Right ventricle myocardium inferior (tissue), 1 donor: ENCODE measurements at places on chromosomes 6 and 20. TPM values are rescaled to one million over a fixed set of nuclear protein-coding genes. Genes with fewer than 3 reads are reported as not detected.

The TSBP1 gene
- not detected for total RNA-seq

- no peak for DNase-seq
Observed at GRCh38 chr6:118584911-118585310, 36.8 kb downstream of the PLN start.

The CNPY3 gene
- 22.9 TPM for total RNA-seq

DNA sequence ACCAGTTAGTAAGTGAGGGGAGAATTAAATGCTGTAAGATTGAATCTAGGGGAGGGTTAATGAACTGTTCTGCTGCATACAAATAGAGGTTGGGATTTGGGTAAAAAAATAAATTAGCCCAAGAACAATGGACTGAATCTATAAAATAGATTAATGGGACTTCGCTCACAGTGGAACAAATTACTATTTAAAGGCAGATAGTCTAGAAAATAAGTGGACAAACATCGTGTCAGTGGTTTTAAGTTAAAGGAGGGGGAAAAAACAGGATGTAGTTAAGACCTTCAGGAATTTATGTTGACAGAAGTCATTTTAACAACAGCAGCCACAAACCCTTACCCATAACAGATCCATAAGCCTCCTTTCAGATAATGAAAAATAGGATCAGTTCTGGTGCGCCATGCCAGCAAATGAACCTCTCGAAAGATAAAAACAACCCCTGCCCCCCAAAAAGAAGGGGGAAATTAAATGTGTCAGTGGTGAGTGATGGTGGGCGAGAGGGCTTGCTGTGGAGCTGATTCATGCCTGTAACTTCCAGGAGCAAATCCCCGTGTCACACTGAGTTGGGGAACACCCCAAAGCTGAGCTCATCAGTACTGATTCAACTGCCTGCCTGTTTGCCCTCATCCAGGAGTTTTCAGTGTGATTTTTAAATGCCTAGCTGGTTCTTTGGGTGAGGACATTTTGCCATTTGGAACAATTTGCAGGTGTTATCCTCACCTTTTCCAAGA lies 86.8 kb downstream of the PPP1R14C start:
- no peak for DNase-seq

The RIMS4 gene
- not detected for total RNA-seq

The EMILIN3 gene
- total RNA-seq: 6.6 TPM

- DNase-seq: no peak
Observed at GRCh38 chr20:45258664-45259063, 4.3 kb upstream of the SLPI start.

DNA sequence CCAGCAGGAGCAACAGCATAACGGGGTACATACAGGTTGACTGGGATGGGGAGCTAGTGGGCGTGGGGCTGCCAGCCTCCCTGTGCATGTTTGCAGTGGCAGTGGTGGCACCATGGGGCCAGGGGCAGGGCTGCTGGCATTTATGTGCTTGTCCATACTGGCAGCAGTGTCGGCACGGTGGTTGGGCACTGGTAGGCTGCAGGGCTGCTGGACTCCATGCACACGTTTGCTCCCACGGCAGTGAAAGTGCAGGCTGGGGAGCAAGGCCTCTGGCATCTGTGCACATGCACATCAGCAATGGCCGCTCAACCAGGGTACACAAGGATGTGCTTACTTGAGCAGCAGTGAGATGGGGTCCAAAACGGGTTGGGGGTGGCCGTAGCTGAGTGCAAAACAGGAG lies 159.5 kb upstream of the KHDRBS2 start:
- DNase-seq: peak; percentile 15

- DNase-seq: no peak
Observed at GRCh38 chr6:159033160-159034049, 11.4 kb downstream of the TAGAP start.

DNA sequence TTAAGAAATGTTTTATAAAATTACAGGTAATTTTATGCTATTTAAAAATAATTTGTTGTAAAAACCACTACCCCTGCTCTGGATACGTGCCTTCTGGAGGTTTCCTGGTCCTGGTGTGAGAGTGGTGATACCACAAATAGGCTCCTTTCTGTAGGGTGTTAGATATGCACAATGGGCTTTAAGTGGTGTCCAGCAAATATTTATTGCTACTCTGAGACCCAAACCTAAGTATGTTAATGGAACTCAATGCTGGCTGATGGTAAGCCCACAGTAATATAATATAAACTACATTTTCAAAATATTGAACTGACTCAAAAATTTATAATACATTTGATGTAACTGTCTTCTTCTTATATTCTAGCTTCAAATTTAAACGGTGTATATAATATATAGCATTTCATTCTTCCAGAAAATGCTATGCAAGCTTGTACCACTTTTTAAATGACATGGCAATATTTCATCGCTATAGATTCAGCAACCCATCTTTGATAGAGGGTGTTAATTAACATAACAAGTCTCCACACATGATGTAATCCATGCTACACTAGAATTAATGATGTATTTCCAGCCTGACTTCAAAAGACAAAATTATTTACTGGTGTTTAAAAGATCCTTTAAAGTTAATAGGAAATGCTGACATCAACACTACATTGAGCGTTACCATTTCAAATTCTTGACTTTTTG lies 161.9 kb downstream of the DST start:
- no peak for DNase-seq

The NSFL1C gene
- 51.6 TPM for total RNA-seq

The TOX2 gene
- 1.1 TPM for total RNA-seq

DNA sequence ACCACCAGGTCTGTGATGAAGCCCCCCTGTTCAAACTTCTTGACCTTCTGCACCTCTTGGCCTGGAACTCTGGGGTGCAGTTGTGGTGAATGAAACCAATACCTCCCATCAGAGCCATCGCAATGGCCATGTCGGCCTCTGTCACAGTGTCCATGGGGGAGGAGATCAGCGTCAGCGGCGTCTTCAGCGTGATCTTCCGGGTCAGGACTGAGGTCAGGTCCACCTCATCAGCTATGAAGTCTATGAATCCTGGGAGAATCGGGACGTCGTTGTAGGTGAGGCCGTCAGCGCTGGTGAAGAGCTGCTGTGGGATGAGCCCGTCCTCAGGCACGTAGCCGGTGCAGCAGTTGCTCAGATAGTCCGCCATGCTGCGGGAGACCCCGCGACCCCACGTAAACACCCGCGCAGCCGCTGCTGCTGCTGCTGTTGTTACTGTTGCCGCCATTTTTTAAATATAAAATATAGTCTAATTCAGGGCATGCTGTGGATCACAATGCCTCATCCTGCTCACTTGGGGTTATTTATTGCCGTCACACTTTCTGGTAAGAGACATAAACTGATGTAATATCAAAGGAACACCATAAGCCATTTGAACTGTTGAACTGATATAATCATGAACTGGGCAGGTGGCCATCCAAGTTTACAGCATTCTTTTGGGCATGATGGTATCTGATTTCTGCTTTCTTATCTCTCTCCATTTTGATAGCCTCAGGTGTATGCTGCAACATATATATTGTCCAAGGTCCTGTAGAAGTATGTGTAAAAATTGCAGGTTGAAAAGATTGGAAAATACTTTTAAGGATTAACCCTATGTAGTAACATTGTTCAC lies 18.7 kb upstream of the RNF144B start:
- peak; percentile 46 for DNase-seq

The DNAAF9 gene
- total RNA-seq: 22.1 TPM

- no peak for DNase-seq
Observed at GRCh38 chr6:164612751-164613150, 696.7 kb downstream of the C6orf118 start.

GRCh38 chr6:20060252-20060651 lies 152.0 kb downstream of the MBOAT1 start:
- no peak for DNase-seq

DNA sequence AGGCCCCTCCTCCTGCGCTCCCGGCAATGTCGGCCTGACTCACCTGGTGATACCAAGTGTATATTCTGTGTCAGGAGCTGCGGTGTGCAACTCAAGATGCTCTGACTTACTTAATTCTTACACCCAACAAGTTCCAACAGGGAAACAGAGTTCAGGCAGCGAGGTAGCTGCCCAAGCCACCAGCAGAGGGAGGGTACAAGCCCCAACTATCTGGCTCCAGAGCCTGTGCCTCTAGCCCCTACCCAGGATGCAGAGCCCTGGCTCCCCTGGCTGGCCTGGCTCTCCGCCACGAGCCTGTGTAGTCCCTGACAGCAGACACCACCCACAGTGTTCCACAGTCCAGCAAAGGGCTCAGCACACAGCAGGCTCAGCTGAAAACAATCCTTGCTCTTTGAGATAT lies 34.9 kb downstream of the C20orf203 start:
- DNase-seq: no peak

DNA sequence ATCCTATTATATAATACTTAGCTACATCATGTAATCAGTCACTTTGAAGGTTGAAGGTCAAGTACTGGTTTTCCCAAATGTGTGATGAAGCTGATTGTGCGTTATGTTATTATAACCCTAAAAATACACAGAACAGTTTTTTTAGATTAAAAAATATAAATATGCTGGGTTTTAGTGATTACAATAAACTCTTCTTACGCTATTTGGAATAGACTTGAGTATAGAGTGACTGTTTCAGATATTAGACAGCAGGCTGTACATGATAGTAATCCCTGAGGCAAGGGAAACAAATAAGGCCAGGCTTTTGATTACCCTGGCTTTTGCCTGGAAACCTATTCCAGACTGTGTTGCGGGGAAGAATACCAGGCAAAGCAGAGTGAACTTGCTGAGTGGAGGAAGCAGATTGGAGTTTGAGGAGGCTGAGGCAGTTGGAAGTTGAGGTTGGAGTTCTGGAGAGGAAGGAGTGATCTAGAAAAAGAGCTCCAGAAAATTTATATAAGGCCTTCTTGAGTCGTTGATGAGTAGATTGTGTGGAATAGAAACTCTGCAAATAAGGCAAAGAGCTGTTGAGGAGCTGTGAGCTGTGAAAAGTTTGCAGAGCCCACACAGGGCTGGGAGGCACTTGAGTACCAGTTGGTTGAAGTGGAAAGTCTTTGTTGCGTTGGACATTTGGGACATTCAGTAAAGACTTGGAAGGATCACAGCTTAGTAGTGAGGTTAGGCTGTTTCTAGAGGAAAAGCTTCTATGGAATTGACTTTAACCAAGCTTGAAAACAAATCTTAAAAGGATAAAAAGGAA lies 26.4 kb downstream of the MAP3K4 start:
- no peak for DNase-seq

GRCh38 chr6:155383913-155384312 lies 69.6 kb upstream of the TFB1M start:
- DNase-seq: no peak

DNA sequence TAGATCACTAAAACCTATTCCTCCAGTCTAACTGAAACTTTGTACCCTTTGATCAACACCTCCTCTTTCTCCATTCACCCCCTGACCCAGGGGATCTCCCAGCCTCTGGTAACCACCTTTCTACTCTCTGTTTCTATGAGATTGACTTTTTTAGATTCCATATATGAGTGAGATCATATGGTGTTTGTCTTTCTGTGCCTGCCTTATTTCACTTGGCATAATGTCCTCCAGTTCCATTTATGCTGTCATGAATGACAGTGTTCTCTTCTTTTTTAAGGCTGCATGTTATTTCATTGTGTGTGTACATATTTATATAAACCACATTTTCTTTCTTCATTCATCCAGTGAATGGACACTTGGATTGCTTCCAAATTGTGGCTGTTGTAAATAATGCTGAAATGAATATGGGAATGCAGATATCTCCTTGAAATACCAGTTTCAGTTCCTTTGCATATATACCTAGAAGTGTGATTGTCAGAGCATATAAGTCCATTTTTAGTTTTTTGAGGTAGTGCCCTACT lies 57.7 kb downstream of the DHX35 start:
- DNase-seq: no peak

The BPIFB4 gene
- total RNA-seq: not detected

DNA sequence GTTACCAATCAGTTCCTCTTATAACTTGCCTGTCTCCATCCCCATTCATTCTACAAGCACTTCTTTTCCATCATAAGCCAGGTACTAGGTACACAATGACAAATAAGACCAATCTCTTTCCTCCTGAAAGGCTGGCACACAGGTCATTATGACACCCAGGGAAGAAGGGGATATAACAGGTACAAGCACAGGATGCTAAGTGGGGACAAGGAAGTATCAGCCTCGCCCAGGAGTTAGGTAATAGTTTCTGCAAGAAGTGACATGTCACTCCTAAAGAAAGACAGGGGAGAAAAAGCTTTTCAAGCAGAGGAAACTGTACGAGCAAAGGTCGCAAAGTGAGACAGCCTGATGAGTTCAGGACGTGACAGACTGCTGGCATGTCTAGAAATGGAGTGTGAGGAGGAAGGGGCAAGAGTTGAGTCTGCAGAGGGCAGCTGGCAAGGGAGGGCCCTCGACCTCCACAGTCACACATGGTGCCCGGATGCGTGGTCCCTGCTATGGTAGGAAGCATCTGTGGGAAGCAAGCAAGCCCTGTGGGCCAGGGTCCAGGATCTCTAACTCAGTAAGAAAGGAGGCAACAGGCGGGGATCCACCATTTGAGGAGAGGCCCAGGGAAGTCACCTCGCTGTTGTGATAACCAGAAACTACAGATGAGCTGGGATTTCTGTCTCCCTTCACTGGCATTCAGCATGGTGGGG lies 40.4 kb downstream of the GPLD1 start:
- DNase-seq: no peak

The VGLL2 gene
- not detected for total RNA-seq

- no peak for DNase-seq
Observed at GRCh38 chr6:226516-227073, 65.7 kb upstream of the DUSP22 start.

DNA sequence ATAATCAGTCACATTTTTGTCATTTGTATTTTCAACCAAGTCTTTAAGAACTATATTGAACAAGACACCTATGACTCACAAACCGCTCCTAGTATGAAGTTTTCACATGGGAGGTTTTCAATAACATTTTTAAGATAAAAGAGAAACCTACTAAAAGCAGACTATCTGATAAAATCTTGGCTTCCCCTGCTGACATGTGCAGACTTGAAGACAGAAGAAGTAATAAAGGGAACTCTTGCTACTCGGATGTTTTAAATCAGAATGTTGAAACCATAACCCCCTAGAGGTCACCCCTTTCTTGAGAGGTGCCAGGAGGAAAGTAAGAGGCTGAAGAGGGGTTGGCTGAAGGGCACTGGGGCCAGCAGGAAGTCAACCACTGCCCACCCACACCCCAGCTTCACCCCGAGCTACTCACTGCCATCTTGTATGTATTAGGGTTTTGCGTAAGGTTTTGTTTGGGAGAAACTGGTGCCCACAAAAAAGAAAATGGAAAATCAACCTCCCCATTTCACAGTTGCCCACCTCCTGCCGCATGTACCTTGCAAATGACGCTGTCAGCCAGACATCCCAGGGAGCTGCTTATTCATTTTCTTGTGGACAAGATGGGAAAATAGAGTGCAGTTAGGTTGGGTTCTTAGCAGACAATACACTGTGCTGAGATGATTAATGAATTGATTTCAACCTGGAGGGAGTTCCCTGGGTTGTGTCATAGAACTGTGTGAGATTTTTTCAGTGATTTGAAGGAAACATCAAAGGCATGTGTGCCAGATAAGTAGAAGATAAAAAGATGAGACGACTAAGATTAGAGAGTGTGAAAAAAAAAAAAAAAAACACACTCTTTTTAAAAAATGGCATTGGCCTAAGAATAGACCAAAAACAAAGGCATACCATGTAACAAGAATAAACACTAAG lies 83.2 kb upstream of the TAB2 start:
- no peak for DNase-seq
